ENCODE measurements at places on chromosomes 7 and 10.

DNA sequence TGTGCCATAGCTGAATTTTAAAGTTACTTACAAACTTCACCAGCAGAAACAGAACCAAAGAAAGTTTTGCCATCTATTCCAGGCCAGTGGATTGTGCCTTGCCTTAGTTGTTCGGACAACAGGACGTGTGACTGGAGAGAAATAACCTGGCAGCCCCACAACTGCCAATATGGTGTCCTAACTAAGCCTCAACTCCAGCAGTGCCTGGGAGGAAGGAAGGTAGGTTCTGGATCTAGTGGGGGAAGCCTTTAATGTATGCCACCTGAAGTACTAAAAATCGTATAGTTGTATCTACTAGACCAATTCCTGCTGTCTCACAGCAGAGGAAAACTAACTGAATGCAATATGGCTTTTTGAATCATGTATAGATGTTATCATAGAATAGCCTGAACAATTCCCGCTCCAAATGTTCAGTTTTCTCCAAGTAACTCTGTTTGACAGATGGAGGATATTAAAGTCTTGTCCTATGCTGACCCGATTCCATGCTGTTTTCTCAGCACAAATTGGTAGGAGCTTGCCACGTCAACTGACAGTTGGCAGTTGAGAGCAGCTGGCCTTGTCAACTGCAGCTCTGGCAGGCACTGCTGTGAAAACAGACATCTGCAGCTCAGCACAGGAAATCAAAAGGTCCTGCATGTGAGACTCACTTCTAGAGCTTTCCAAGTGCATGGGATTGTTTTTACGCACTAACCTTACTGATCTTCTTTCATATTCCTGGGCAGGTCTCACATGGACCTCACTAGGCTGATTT, 84.5 kb upstream of the WNT16 start:
- DNase-seq: no peak

DNA sequence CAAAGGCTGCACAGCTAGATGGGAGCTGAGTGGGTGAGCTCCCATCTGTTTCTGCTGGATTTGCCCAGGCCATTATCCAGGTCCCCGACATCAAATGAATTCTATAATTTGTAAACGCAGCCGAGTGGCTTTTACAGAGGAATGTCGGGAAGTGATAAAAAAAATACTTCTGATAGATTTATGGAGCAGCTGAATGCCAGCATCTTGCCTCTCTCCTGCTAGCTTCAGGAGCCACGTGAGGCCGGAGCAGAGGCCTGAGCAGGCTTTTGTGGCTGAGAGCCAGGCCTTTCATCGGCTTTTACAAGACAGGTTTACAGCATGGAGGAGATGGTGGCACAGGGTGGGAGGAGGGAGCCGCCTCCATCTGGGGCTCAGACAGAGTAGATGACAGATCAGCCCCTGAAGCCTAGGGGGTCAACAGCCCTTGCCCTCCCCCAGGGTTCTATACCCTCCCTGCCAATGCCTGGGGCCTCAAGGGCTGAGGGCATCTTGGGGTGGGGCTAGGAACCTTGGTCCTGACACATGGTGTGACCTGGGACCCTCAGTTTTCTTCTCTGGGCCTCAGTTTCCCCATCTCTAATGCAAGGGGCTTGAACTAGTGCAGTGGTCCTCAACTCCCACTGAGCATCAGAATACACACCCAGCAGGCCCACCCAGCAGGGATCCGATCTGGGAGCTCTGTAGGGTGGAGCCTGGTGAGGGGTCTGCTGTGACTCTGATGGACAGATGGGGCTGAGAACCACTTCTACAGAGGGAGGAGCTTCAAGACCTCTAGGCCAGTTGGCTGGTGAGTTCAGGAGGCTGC, 44.2 kb upstream of the PCBD1 start:
- DNase-seq: no peak

- DNase-seq: no peak
Measured at GRCh38 chr7:106795084-106795876, 69.8 kb upstream of the PIK3CG start.

- DNase-seq: no peak
Measured at GRCh38 chr10:34198953-34199352, 616.1 kb downstream of the PARD3 start.

- no peak for DNase-seq
Measured at GRCh38 chr10:43029043-43029442, 47.8 kb upstream of the RET start.

- no peak for DNase-seq
Measured at GRCh38 chr7:113710310-113711096, 208.3 kb downstream of the PPP1R3A start.

GRCh38 chr10:10132009-10132408, 885.7 kb upstream of the CELF2 start:
- DNase-seq: no peak

GRCh38 chr10:114703377-114704107, 45.5 kb upstream of the ABLIM1 start:
- no peak for DNase-seq

- DNase-seq: no peak
Measured at GRCh38 chr7:156090988-156091387, 278.7 kb upstream of the SHH start.

- DNase-seq: no peak
Measured at GRCh38 chr10:117441361-117441760, 66.1 kb upstream of the PDZD8 start.

DNA sequence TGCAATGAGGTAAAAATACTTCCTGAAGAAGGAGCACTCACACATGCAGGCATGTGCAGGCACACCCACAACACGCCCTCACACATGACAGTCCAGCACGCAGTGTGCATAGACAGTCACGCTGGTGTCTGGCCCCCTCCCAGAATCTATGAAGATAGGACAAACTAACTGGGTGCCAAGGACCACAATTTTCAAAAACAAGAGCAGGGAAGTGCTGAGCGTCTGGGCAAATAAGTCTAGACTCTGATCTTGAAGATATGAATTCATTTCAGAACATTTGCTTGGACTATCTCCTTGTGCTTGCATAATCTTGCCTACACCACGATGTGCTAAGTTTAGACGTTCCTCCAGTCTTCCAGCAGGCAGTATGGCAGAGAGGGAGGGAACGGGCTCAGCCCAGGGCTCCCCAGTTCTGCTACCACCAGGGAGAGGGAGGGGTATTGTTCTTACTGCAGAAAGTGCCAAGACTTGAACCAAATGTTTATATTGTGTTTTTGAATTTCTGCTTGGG, 276.5 kb upstream of the KLF6 start:
- DNase-seq: peak; percentile 77

- DNase-seq: no peak
Measured at GRCh38 chr10:66180021-66180420, 745.8 kb upstream of the LRRTM3 start.

- peak; percentile 95 for DNase-seq
Measured at GRCh38 chr10:511101-511848, 178.2 kb downstream of the DIP2C start.

DNA sequence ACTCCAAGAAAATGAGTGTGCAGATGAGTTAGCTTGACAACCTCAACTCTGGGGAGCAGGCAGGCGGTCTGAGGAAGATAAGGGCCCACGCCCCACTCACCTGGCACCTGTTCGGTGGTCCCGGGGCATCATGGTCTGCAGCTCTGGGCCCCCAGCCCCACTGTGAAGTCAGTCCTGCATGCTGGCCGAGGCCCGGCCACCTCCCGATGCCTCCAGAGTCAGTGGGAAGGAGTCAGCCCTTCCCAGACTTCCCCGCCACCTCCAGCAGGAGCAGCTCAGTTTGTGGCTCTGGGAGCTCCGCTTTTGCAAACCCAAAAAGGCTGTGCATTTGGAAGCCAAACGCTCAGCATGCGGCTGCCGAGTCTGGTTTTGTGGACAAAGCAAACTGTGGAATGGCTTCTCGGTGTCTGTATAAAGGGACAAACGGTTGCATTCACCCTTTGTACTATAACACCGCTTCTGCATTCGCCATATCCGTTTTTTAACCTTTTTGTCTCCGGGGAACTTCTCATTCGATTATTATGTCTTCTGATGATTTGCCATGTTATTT, 167.3 kb downstream of the CCDC3 start:
- no peak for DNase-seq

- DNase-seq: no peak
Measured at GRCh38 chr7:47526466-47526865, 55.4 kb downstream of the TNS3 start.

DNA sequence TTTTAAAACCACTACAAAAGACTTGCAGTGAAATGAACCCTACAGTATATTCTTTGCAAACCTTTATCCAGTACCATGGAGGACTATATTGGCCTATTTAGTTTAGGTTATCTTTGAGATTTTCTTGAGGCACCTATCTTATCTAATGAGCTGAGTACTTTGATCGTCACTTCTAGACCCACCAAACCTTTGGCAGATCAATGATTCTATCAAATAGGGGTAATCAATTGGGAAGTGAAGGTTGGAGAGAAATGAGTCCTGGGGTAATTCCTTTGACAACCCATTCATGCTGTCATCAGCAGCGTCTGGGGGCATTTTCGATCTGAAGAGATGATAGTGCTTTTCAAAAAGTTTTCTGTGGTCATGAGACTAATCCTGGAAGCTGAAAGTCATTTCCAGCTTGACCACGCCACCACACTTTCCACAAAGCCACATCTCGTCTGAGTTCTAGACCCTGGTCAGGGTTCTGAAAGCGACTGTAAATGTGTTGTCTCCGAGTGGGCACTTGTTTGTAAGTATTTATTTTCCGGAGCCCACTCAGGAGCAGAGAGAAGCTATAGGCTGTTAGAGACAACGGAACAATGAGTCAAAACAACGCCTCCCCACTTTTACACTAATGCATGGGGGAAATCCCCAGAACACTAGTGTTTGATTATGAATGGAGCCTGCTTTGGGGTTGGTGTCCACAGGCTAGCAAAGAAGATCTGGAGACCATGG, 4.8 kb downstream of the EGR2 start:
- no peak for DNase-seq

GRCh38 chr7:131640686-131641085, 84.3 kb upstream of the PODXL start:
- DNase-seq: peak; percentile 13

GRCh38 chr10:514137-514671, 175.3 kb downstream of the DIP2C start:
- DNase-seq: peak; percentile 65

GRCh38 chr7:102424129-102424551, 9.2 kb upstream of the ORAI2 start:
- DNase-seq: no peak

GRCh38 chr7:154977250-154977649, 25.7 kb downstream of the PAXIP1 start:
- DNase-seq: no peak

DNA sequence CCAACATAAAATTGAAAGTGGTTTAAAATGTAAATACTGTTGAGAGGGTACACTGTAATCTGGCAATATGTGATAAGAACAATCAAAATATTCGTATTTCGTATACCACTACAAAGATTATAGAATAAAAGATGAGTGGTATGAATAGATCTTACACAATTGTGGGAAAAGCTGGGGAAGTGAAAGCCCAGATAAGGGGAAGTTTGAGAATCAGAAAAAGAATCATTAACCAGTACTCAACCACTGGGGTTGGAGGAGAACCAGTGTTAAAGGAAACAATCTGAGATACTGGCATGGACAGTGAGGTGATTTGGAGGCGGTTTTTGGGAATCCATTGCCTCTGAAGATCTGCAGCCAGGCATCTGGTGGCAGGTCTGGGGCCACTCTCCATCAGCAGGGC, 59.7 kb upstream of the CDK14 start:
- no peak for DNase-seq

DNA sequence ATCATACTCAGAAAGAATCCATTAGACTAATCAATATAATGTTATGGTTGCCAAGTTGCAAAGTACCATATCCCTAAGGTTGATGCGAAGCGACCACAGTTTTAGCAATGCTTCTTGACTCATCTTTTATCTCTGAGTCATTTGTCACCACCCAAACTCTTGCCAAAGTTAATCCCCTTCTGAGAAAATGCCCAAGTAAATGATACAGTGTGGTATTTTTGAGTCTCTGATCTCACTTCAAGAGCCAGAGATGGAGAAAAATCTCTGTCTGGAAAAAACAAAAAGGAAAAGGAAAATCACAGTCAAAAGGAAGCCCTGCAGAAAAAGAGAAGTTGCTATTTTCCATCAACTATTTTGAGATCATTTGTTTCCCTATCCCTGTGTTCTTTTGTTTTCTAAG, 26.7 kb upstream of the OTUD1 start:
- DNase-seq: no peak

DNA sequence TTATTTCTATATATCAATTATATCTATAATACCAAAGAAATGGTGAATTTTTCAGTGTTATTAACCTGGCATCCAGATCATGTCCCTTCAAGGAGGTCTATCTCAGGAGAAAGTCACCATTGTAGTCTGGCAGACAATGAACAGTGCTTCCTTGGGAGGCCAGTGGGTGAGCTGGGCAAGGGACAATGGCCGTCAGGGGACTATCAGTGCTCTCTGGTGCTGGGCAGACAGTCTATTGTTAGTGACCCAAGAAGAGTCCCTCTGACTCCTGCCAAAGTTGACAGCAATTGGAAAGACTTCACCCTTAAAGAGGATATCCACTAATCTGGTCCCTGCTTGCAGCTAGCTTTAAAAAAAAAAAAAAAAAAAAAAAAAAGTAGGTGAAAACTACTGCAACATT, 7.1 kb downstream of the JAZF1 start:
- no peak for DNase-seq

DNA sequence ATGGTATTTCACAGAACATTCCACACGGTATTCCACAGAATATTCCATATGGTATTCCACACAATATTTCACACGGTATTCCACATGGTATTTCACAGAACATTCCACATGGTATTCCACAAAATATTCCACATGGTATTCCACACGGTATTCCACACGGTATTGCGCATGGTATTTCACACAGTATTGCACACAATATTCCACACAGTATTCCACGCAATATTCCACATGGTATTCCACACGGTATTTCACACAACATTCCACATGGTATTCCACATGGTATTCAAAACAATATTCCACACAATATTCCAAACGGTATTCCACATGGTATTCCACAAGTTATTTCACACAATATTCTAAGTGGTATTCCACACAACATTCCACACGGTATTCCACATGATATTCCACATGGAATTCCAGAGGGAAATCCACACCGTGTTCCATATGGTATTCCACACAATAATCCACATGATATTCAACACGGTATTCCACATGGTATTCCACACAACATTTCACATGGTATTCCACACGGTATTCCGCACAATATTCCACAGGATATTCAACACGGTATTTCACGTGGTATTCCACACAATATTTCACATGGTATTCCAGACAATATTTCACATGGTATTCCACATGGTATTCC, 136.7 kb upstream of the CHST15 start:
- no peak for DNase-seq

GRCh38 chr7:152459724-152460251, 24.0 kb upstream of the KMT2C start:
- DNase-seq: no peak

GRCh38 chr7:87934699-87935383, 790 bp downstream of the ADAM22 start:
- DNase-seq: no peak

GRCh38 chr10:48235501-48235900, 39.0 kb downstream of the FRMPD2 start:
- DNase-seq: no peak

DNA sequence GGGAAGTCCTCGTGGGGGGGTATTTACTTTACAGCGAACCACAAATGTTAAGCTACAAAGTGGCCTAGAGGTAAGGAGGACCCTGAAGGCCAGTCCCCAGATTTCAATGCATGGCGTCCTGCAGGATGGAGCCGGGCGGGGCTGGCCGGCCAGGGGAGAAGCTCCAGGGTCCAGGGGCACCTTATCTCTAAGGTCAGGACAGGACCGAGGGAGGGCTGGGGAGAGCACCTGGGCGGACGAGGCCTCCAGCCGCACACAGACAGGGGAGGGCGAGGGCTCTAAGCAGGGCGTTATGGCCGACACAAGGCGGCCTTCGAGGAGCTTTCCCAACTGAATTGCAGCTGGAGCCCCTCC, 96.4 kb upstream of the DIP2C start:
- peak; percentile 73 for DNase-seq

Measured in Right ventricle myocardium inferior (tissue), 1 donor.